Activated CD4-positive, alpha-beta T cell treated with anti-CD3 and anti-CD28 coated beads for 24 hours (primary cell): ENCODE measurements at places on chromosomes 6 and 20.

DNA sequence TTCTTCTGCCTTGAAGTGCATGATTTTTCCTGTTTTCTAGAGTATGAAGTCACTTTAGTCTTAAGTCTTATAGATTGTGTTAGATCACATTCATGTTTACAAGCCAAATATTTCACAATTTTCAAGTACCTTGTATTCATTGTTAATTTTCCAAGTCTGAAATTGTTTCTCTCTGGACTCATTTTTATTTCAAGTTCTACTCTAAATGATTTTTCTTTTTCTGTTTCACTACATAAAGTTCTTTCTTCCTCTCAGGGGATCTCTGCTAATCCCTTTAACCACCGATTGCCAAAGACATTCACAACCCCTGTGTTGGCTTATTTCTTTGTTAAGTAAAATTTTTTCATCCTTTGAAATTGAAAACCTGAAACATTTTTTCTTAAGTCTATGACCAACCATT lies 805.7 kb downstream of the KIF16B start:
- DNase-seq, result no peak

DNA sequence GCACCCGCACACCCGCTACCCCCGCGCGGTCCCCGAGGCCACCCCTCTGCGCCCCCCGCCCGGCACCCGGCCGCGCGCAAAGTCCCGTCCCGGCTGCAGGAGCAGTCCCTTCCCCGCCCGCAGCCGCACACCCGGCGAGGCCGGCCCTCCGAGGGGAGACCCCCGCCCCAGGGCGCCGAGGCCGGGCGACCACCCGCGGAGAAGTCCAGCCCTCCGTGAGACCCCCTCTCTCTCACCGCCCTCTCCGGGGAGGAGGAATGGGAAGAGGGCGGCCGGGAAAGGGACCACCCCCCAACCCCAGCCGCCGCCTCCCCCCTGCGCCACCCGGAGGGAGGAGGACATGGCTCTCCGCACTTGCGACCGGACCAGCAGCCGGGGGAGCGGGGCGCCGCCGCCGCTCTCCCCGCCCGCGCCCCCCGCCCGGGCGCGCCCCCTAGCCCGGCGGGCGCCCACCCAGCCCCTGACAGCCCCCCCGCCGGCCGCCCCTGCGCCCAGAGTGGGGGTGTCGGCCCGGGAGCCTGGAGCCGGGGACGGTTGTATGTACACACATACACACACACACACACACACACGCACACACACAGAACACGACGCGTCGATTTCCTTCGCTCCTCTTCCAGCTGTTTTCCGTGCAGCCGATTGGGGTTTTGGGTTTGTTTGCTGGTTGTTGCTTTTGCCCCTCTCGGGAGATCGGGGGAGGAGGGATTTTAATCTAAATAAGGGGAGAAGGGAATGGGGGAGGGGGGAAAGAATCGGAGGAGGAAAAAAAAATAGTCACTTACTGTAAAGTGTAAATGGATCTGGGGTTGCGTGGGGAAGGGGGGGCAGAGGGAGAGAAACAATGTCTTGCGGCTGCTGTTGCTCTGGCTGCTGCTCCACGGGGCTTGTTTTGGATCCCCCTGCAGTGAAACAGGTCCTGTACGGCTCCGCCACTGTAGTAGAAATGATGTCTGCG lies at the start of gene ATXN1:
Gene ATXN1 (minus strand): TSS at position 945 of the 955 bp plus-strand sequence.
- DNase-seq, result peak; percentile 15

- no peak for DNase-seq
Observed at GRCh38 chr20:38059832-38060231, 26.3 kb downstream of the RPRD1B start.

DNA sequence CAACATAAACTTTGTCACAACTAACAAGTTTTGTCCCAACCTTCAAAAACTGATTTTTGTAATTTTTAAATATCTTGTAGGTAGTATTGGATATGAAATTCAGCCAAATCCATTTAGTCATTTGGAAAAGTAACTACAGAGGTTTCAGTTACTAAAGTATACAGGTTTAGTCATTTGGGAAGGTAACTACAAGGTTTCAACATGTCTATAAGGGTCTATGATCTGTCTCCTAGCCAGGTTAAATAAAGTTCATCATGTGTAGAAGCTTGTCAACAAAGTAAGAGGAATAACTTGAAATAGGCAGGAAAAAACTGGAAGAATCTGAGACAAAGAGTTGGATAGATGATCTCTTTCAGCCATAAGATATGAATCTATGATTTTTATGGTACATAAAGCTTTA lies 229.8 kb downstream of the COL12A1 start:
- no peak for DNase-seq

DNA sequence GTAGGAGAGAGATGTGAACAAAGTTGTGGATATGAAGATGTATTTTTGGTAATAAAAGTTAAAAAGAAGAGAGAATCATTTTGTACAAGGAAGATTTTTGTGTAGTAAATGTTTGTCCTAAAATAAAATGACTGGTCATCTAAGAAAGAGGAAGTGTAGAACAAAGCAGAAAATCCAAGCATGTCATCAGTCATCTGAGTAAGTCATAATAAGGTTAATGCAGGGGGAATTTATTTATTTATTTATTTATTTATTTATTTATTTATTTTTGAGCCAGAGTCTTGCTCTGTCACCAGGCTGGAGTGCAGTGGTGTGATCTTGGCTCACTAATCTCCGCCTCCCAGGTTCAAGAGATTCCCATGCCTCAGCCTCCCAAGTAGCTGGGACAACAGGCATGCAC lies 15.7 kb upstream of the CGA start:
- DNase-seq, result no peak

DNA sequence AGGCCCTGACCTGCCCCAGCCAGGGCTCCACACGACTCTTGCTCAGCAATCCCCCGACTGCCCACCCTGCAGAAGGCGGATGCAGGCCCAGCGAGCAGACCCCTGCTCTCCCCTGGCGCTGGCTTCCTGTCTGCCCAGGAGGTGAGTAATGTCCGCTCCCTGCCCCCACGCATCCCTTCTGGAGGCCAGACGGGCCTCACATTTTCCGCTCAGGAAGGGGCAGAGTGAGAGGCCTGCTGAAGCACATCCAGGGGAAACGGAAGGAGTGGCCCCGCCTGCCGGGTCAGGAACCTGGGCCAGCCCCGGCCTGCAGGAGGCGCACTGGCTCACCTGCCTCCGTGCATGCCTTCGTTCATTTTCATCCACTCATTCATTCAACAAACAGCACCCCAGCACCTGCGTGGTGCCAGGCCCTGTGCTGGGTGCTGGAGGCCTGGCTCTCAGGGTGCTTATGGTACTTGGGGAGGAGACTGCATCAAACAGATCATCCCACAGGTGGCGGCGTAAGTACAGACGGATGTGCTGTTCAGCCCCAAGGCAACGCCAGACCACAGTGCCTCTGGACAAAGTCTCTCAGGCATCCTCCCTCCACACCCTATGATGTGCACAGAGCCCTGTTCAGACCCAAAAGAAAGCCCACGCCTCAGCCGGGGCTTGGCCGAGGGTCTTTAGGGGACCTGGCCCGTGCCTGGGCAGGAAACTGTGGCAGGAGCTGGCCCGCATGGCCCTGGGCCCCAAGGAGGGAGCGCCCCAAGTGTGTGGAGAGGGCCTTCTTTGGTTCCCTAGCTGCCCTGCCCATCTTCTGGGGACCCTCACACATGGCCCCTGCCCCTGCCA lies 112.1 kb downstream of the ASXL1 start:
- no peak for DNase-seq

DNA sequence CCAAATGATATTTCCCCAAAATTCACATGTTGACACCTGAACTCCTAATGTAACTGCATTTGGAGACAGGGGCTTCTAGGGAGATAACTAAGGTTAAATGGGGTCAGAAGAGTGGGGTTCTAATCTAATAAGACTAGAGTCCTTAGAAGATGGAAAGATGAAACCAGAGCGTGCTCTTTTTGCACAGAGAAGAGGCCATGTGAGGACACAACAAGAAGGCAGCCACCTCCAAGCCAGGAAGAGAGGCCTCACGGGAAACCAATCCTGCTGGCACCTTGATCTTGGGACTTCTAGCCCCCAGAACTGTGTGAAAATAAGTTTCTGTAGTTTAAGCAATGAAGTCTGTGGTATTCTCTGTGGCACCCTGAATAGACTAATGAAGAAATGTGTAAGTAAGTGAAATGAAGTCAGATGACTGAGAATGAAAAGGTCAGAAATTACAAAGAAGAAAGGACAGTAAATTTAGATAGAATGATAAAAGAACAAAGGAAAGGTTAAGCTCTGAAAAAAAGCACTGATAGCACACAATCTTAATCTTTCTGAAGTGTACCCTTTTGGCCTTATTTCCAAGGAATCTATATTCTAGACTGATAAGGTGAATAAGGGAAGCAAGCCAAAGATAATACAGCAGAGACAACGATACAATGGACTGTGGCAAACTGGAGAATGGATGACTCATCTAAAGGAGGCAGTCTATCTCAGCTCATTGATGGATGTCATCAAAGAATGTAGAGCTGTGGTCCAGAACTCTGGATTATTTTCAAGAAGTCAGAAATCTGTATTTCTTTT lies 110.4 kb downstream of the MYB start:
- no peak for DNase-seq

- DNase-seq, result no peak
Observed at GRCh38 chr6:4125933-4126864, 9.2 kb downstream of the ECI2 start.

DNA sequence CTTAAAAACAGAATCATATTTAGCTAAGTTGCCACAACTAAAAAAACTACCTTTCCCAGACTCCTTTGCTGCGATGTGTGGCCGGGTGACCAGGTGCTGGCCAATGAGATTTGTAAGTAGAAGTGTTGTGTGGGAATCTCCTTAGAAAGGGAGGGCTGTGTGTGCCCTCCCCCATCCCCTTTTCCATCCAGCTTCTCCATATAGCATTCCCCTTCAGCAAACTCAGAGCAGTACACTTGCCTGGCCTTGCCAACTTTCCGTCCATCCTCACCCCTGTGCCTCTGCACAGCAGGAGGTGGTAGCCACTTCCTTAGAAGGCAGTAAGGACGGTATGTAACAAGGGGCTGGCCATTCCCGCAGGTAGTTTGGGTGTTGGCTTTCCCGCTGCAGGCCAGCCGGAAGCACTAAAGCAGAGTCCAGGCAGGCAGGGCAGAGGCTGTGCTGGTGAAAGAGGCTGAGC lies 22.3 kb upstream of the KCNK16 start:
- DNase-seq, result no peak

GRCh38 chr6:99412065-99412464 lies 13.0 kb downstream of the PNISR start:
- DNase-seq, result no peak

DNA sequence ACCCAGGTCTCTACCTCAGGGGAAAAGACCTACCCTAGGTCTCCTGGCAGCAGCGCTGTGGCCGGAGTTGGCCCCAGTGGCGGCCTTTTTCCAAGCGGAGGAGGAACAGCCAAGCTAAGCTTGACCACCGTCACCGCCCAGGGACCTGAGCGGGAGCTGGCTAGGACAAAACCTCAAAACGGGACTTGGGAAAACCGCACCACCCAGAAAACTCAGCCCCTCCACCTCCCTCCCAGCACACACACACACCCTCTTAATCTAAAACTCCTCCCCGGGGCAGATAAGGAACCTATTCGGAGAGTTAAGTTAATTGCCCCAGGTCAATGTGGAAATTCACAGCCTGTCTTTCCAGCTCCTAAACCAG lies 2.7 kb upstream of the TRERF1 start:
- DNase-seq, result no peak

DNA sequence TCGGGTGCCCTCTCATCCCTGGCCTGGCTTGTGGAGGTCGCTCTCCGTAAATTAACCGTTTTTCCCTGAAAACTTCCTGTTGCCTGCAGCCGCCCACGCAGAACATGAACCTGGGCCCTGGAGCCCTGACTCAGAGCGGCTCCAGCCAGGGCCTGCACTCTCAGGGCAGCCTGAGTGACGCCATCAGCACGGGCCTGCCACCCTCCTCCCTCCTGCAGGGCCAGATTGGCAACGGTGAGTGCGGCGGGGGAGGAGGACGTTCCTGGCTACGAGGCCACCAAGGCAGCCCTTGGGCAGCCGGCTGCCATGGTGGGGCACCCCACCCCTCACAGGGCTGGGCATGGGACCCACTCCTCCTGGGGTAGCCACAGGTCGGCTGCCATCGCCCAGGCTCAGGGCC lies 17.8 kb downstream of the SS18L1 start:
- no peak for DNase-seq

DNA sequence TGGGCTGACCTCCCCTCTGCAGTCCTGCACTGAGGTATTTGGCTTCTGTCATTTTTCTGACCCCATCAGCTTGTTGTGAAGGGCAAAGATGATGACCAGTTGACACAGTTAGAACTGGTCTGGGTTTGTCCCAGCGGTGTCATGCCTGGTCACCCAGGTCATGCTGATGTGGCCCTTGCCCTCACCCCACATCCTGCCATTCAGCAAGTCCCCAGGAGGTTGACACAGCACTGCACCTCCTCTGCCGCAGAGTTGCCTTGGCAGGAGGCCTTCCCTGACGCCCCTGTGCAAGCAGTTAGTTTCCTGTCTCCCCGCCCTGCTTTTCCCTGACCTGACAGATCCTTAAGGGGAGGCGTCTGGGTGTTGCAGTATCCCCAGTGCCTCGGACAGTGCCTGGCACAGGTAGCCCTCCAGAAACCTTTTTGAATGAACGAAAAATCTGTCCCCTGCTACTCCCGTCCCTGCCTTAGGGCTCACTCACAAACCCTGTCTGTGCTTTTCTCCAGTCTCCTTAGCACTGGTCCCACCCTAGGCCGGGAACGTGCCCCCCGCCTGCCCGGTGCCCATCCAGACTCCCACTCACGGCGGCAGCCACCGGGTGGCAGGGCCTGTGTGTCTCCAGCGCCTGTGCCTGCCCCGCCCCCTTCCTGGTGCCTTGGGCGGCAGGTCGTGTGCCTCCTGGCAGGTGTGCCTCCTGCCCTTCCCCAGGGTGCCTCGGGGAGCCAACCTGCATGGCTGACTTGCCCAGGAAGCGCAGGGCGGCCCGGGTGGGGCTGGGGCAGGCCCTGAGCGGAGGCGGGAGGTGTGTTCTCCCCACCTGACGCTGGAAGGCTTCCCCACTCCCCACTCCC lies 146.3 kb upstream of the RNF24 start:
- DNase-seq, result no peak

DNA sequence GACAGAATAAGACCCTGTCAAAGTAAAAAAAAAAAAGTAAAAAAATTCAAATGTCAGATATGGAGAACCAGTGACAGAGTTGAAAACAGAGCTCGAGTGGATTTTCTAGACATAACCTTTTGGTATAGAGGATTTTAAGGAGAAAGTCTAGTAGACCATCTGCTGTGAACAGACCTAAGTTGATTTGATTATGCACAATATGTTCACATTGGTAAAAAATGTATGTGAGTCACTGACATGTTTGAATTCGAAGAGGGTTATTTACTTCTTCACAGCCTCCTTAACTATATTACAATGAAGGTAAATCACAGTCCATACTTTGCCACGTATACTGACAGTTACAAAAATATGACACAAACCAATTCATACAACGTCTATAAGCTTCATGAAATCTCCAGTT lies 7.4 kb downstream of the TINAG start:
- no peak for DNase-seq

GRCh38 chr20:38873050-38873581 lies 53.1 kb upstream of the FAM83D start:
- peak; percentile 79 for DNase-seq

GRCh38 chr6:121223930-121224329 lies 110.3 kb downstream of the TBC1D32 start:
- DNase-seq, result no peak

DNA sequence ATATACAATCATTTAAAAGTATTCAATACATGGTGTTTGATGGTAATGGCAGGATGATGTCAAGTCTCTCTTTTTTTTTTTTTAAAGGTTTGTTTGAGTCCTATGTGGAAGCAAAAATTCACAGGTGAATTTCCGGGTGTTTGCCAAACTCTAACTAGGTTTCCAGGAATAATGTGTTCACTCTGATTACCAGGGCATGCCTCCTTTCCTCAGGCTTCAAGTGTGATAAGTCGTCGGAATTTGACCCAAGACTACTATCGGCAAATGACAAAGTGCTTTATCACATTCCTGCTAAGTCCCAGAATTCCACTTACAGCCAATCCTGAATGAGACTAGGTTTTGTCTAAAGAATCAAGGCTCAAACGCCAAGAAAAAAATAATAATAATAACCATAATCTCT lies 7.3 kb downstream of the OARD1 start:
- DNase-seq, result no peak
